Left lung (tissue), 14 donors: ENCODE measurements at places on chromosomes 3 and 15. TPM values are rescaled to one million over a fixed set of nuclear protein-coding genes. Genes with fewer than 3 reads are reported as not detected.

- no peak for DNase-seq
Measured at GRCh38 chr15:48875241-48875960, 2.5 kb upstream of the EID1 start.

- DNase-seq, result no peak
Measured at GRCh38 chr15:100689131-100689899, 86.9 kb downstream of the ASB7 start.

DNA sequence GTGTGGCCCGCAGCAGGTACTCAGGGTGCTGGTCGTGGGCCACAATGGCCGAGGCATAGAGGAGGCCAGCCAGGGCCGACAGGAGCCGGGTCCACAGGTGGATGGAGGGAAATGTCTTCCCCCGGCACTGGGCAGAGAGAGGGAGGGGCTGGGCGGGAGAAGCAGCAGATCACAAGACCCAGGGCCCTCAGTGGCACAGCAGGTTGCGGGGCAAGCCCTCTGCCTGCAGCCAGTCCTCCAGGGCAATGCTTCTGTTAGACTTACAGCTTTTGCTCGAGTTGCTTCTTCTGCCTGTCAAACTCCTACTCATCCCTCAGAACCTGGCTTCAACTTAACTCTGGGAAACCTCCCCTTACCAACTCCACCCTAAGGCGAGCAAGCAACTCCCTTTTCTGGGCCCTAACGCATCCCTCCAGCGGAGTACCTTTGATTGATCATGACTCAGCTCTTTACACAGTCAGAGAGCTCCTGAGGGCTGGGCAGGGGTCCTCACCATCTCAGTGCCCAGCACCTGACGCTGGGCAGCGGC lies 16.0 kb downstream of the TMEM44 start:
- no peak for DNase-seq

DNA sequence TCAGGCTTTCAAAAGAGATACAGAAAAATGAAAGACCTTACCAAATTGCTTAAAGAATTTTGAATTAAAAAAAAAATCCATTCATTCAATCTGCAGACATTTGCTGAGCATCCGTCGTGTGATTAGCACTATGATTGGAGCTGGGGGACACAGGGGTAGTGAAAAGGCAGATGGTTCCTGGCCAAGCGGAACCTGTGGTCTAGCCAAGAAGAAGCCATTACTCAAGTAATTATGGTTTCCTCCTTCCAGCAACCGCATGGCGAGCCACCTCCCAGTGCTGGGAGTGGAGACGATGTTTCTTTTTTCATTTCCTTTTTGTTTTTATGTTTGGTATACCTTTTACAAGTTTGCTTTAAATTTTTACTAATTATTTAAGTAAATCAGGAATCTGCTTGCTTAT lies 140.2 kb downstream of the CACNA2D3 start:
- DNase-seq, result no peak

DNA sequence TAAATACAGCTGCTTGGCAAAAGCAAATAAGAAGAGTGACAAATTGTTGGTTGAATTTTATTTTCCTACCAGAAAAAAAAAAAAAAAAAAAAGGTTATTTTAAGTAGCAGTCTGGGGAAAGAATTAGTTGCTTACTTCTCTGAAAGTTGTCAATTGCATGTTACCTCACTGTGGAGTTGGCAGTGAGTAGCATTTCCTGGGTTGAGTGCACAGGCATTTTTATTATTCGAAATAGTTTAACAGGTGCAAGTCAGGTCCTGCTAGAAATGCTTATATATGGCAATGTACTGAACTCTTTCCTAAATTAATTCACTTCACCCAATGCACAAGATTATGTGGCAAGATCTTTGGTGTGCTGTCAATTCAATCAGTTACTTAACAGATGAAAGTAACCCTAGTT lies 680.6 kb downstream of the EPHA3 start:
- no peak for DNase-seq

CISH gene
- 20.2 TPM for polyA plus RNA-seq
